ENCODE measurements at places on chromosomes 4 and X.

DNA sequence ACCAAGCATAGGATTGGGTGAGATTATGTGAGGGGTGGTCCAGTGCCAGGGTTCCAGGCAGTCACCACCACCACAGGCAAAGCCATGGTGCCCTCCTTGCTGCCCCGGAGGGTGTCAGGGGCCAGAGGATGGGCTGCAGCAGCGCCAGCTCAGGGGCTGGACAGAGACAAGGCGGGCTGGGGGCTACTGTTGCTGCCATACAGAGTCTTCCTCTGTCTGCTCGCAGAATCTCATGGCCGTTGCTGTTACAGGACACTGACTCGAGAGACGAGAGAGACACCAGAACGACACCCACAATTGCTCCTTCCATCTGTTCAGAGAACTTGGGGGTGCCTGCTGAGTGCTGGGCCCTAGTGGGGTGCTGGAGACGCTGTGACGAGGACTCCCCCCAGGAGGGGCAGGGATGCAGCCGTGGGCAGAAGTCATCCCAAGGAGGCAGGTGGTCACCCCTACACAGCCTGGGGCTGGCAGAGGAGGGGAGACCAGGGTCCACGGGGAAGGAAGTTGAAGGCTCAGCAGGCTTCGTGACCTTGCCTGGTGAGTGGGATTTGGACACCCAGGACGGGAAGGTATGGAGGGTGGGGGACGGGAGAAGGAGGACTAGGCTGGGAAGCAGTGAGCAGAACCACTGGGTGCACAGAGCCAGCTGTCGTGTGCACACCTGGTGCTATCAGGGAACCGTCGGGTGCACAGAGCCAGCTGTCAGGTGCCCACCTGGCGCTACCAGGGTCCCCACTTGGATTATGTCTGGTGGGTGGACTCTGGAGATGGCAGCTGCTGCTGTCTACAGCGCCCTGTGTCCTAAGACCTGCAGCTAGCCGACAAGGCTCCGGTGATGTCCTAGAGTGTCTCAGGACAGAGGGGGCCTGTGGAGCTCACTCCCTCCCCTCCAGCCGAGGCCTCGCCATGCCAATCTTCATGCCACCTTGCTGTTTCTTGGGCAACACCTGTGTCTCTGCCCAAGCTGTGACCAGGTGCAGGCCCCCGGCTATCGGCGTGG is 43.9 kb upstream of the HMX1 start:
- no peak for DNase-seq

DNA sequence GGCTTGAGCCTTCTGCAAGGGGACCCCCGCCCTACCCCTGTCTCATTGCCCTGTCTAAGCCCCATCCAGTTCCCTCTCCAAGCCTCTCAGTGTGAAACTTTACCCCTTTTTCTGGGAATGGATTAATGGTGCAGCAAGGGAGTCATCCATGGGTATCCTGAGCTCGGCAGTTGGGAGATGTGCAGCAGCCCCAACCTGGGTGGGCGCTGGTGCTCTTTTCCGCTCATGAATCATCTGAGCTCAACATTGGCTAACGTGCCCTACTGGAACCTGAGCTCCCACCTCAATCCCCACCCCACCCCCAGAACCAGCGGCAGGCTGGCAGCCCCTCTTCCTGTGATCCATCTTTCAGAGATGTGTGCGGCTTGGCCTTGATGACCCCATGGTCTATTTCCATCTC is 130.3 kb upstream of the MSX1 start:
- DNase-seq: no peak

DNA sequence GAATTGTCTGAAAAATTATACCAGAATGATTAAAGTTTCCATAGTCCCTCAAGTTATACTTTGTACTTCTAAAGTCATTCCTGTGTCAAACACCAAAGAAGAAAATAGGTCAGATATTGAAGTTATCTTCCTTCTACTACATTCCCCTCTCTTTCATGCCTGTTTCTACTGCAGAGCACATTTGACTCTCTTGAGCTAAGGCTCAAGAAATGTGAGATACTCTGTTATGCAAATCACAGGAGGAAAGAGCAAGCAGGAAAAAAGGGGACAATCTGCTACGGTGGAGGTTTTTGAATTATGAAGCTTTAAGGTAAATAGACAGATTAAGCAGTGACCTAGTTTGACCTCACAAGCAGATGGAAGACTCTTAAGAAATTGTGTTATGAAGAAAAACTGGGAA is 198.9 kb upstream of the LDB2 start:
- DNase-seq: no peak

DNA sequence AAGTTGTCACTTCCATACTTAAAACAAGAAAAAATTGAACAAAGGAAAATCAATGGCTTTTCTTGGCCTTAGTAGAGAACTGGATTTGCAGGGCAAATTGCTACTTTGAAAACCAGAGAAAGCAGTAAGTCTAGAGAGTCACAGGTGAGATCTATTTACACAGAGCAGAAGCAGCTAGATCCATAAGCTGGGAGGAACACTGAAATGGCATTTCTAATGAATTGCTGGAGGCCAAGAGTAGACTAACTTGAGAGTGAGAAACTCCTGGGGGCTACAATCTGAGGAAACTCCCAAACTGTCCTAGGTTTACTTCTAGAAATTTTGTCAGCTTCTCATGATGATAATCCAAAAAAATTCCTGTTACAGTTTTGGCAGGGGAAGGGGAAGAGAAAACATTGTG is 133.3 kb downstream of the SPCS3 start:
- DNase-seq: no peak

DNA sequence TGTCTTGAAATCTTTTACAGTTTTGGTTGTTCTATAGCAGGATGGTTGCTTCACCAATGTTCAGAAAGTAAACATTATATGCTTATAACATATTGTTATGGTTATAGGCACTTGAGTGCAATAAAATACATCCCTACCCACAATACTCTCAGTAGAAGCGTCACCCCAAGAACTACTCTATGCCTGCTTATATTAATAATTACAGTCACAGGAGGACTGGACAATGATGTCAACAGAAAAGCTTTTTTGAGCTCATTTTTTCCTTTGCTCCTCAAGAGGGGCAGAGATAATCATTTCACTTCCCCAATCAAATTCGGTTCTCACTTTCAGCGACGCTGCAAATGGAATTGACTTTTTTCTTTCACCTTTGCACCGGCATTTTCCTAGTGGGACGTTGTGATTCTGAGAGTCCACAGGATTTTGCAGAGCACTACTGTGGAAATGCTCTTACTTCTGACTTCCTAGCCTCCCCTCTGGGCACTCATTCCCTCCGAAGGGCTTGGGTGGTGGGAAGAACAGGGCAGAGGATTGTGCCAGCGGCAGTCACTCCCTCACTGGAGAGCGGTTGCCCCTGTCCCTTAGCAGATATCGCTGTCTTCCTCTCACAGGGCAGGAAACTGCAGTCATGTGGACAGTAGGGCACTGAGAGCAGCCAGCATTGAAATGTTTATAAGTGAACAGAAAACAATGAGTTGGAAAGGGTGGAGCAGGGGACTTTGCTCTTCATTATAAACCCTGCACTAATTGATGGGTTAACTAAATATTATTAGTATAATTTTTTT is 24.9 kb upstream of the SGMS2 start:
- no peak for DNase-seq

DNA sequence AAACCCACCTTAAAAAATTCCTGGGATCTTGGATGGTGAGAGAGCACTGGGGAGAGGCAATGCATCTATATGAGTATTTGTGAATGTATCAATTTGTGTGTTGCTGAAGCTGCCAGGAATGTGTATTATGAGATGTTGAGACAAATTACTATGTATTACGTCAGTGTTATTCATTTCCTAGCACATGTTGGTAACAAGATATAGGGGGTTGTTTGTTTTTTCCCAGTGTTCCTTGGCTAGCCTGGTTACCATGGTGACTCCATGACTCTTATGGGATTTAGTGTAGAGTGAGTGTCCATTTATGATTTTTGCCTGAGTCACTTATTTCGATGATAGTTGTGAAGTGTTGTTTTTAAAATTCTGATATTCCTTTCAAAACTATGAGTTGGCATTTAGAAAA is 65.6 kb downstream of the RAB40A start:
- DNase-seq: no peak

- no peak for DNase-seq
These were observed 25.2 kb downstream of the PPP2R3B start for GRCh38 chrX:361231-362145.

GRCh38 chr4:38157592-38157991 is 197.4 kb downstream of the PTTG2 start:
- no peak for DNase-seq

DNA sequence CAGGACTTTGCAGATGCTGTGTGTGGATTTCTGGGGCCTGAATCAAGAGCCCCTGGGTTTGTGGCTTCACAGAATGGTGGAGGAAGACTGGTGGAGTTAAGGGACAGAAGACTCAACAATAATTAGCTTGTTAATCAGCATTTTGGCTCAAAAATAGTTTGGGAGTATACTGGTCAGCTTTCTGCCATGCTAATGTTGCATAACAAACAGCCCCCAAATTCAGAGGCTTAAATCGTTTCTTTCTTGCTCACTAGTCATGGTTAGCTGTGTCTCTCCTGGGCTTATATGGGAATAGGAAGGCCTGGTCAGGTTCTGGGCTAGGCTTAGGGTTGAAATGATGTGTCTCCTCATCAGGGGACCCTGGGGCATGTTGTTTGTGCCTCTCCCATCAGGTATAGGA is 24.4 kb downstream of the TBL1X start:
- no peak for DNase-seq

GRCh38 chr4:7196736-7197135 is 4.4 kb downstream of the SORCS2 start:
- DNase-seq: no peak

DNA sequence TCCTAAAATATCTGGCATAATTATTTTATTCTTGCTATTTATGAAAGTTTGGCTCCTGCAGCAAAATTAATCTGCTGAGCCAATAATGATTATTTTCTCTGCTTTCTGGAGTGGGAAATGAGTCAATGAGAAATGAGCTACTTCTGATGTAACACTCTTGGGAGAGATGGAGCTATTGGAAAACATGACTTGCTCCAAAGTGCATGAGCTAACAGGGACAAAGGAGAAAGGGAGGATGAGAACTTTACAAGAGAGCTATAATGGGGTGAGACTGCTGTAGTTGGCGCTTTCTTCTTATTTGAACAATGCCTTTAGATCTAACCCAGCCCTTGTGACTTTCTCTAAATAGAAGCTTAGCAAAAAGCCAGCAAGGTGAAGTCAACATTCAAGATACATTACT is 615.1 kb downstream of the ANKRD50 start:
- no peak for DNase-seq

DNA sequence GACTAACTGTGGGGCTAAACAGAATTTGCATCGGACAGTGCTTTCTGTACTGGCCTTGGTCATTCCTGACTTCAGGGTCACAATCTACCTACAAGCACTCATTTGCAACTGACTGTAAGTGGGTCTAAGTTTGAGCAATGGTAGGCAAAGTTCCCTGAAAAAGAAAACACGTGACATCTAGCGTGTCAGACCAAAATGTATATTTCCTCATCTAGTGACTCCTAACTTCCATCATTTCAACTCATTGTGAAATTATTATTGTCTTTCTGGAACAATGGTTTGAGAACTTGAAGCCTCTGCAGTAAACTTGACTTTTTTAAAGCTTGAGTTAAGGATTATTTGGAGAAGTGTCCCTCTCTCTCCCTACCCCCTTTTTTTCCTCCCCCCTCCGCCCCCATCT is 113.6 kb downstream of the MID1 start:
- no peak for DNase-seq

DNA sequence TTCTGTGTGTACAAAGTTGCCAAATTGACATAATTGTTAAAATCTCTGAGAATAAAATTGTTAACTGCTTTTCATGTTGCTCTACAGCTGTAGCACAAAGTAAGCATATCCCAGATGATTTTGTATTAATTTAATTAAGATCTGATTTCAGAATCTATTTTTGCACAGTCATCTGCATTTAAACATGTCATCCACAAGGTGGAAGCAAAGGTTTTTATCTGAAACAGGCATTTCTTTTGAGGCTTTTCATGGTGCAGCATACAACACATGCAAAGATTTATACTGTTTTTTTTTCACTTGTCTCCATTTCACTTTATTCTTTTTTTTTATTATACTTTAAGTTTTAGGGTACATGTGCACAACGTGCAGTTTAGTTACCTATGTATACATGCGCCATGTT is 51.2 kb downstream of the GC start:
- DNase-seq: no peak

- no peak for DNase-seq
These were observed 41.4 kb downstream of the SPRY1 start for GRCh38 chr4:123438031-123438430.
